GM18507 (cell line): ENCODE measurements at places on chromosomes 2 and 18.

DNA sequence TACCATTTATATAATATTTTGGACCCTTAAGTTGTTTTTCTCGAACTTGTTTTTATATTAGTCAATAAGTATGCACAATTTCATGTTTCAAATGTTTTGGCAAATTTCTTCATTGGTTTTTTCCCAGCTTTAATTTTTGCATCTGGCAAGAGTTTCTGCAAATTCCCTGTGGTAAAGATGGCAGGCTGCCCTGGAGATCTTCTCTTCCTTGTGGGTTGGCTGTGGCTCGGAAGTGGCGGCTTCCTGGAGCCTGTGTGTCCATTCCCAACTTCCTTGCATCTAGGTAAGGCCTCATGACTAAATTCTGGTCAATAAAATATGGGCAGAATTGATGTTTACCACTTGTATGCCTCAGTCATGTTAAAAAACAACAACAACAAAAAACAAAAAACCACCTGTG is 818.6 kb downstream of the EPHA4 start:
- no peak for DNase-seq

DNA sequence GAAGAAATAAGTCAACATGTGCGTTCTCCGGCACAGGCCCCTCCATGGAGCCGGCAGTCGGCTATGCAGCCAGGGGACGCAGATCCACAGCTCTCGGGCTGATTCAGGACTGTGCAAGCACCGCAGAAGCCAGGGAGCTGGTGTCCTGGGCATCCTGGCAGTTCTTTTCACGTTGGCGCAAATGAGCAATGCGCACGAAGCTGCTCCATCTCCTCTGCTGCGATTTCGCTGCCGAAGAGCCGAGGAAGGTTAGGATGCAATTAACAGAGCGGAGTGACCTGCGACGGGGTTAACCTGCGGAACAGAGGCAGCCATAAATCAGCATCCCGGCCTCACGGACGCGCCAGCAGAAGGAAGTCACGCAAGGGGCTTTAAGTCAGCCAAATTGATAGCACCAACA is 107.1 kb upstream of the POU3F3 start:
- no peak for DNase-seq

- DNase-seq, result no peak
Measured at GRCh38 chr2:169189132-169189531, 119.8 kb downstream of the DHRS9 start.

- no peak for DNase-seq
Measured at GRCh38 chr2:18910843-18911242, 321.5 kb upstream of the NT5C1B start.

DNA sequence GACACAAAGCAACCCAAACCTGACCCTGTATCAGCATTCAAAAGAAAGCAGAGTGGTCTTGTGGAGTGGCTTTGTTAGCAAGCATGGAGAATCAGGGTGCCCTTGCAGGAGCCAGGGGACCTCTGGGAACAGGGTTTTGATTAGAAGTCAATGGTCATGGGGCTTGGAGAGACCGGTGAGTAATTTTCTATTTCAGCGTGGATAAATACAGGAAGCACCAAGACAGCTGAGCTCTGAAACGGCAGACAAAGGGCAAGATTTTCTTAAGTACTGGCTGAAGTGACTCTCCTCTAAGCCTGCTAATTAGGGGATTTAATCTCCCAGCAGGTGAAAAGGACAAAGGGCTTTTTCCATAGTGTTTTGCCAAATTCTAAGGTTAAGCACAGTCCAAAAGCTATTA is 78.0 kb upstream of the GAREM1 start:
- DNase-seq, result no peak

- DNase-seq, result no peak
Measured at GRCh38 chr2:37857575-37858399, 67.3 kb upstream of the RMDN2 start.

GRCh38 chr2:143171817-143172216 is 42.6 kb downstream of the ARHGAP15 start:
- DNase-seq, result no peak

DNA sequence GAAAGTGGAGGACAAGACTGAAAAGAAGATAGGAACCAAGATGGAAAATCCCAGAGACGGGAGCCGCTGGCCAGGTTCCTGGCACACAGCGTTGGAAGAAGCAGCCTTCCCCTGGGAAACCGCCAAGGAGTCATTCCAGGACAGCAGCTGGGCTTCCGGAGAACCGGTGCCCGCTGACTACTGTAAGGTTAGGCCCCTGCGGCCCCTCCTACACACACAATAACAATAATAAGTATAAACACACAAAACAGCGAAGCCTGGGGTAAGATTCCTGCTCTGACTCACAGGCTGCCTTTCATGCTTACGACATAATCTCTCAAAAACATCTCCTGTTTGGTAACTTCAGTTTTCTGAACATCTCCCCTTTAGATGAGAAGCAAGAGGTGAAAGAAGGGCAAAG is 28.1 kb upstream of the MYCN start:
- DNase-seq, result no peak

- DNase-seq, result no peak
Measured at GRCh38 chr2:112093216-112093615, 38.1 kb downstream of the TMEM87B start.

- no peak for DNase-seq
Measured at GRCh38 chr18:41933778-41934177, 21.3 kb upstream of the PIK3C3 start.

GRCh38 chr2:58535182-58535581 is 294.1 kb upstream of the FANCL start:
- DNase-seq, result no peak

DNA sequence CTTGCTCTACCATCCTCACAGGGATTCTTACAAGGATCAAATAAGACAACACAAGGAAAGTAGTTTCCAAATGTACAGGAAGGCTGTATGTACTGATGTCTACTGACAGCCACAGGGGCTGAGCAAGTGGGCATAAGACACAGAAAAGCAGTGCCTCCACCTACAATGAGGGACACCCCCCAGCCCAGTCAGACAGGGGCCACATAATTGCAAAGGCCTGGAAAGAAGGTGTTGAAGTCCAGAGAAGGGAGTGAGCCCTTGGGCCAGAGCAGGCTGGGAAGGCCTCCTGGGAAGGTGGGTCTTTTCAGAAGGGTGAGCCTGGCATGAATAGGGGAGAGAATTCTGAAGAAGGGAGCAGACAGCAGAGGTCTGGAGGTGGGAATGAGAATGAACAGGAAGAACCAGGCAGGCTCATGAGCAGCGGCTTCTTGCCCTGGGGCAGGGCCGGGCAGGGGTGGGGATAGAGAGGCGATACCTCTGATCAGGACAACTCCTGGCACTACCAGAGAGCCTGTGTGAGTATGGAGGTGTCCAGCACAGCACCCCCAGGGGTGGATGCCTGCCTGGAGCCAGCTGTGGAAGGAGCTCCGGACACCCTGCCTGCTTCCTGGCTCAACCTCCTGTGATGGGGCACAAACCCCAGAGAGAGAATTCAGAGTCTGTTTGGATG is 30.1 kb downstream of the HS1BP3 start:
- no peak for DNase-seq

DNA sequence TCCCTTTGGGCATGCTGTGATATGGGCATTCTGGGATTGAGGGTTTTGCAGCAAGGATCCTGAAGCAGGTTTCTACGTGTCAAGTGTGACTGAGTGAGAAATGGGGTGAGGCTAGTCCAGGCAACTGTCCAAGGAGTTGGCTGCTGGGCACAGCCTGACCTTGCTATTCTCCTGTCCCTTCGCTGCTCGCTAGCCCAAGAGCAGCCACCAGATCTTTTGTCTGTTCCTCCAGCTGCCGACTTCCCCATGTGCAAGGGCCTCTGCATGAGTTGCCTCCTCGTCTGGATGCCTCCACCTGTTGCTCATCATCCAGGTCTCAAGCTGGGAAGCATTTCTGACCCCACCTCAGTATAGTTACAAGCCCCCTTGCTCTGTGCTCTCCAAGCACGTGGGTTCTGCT is 71.1 kb downstream of the DYSF start:
- DNase-seq, result no peak

DNA sequence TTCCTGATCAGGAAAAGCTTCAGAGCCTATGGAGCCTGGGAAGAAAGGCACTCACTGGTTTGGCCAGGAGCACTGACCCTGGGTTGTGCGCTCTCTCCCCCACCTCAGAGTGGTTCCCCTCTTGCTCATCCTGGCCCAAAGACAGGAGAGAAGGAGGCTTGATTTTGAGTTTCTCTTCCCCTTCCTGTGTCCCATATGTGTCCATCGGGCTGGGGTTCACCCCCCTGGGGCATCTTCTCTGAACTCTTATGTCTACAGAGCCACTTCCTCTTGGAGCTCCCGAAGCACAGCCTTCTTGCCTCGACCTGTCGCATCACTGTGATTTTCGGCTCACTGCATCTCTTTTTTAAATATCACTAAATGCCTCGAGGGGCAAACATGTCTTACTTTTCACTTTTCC is 692.3 kb downstream of the RNF144A start:
- no peak for DNase-seq

DNA sequence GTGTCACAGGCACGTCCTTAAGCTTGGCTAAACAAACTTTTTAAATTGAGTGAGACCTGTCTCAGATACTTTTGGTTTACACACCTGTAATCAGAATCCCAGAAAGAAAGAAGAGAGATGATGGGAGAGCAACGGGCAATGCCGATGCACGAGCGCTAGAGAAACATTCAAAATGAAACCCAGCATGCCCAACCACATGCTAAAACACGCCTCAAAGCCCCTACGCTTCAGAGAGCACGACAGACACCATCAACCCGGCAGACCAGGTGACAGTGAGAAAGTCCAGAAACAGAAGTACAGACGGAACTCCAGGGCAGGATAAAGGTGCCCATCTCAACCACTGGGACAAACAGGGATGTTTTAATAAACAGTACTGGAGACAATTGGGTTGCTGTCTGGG is 85.5 kb downstream of the HDAC4 start:
- DNase-seq, result no peak

DNA sequence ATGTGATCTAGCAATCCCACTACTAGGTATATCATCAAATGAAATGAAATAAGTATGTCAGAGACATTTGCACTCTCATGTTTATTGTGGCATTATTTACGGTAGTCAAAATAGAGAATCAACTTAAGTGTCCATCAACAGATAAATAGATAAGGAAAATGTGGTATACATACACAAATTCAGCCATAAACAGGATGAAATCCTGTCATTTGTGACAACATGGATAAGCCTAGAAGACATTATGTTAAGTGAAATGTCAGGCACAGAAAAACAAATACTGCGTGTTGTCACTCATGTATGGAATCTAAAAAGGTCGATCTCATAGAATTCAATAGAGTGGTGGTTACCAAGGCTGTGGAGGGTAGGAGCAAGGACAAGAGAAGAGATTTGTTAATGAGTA is 22.1 kb upstream of the CBLN2 start:
- no peak for DNase-seq

DNA sequence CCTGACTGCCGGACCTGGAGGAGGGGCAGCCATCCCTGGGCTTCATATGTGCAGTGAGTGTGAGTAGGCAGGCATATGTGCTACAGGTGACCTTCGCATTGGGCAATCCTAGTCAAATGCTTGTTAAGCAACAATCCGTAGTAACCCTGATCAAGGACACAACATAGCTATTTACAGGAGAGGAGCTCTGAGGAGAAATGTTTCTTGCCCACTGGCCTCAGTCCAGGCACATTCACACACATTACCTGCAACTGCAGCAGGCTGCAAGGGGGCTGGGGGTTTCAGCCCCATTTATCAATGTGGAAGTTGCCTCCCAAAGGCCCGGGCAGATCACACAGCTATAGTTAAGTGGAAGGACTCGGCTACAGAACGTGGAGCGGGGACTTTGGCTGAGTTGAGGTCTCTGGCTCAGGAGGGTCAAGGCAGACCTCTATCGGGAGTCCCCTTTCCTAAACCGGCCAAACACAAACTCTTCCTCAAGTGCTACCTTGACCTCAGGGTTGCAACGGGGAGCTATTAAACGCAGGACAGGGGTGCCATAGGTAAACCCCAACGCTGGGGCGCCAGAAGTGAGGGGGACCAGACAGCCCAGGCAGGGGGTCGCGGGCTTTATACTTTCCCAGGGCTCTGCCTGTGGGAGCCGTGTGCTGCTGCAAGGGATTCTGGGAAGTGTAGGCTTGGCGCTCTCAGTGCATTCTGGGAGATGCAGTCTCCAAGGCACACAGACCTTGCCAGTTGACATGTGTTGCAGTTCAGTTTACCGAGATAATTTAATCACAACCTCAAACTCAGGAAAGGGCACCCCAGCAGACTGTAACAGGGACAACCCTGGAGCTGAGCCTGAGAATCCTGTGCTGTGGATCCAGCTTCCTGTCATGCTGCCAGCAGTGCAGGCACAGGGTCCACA is 9.4 kb downstream of the KHK start:
- no peak for DNase-seq

- no peak for DNase-seq
Measured at GRCh38 chr2:27992787-27993401, 102.4 kb downstream of the BABAM2 start.

- DNase-seq, result no peak
Measured at GRCh38 chr2:62177392-62178049, 18.4 kb upstream of the B3GNT2 start.

DNA sequence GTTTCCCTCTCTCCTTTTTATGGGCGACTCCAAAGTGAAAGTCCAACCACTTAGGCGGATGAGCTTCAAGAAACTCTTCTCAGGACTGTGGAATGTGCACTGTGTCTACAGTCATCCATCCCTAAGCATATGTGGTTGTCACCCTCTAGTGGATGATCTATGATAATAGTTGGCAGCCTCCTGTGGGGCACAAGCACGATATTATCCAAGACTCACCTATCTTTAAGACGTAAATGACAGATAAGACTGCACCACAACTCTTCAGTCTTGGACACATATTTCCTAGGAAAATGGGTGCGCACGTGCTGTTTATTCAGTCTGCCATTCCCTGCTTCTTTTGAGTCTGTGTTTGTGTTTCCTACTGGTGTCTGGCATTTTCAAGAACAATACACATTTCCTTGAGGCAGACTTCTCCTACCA is 145.5 kb upstream of the CTAGE1 start:
- DNase-seq, result peak; percentile 11

GRCh38 chr2:240351826-240352426 is 83.5 kb upstream of the GPC1 start:
- no peak for DNase-seq

GRCh38 chr2:70258532-70258875 is 567 bp downstream of the PCYOX1 start:
- DNase-seq, result no peak
